ENCODE measurements at places on chromosomes 2 and 18. TPM values are rescaled to one million over a fixed set of nuclear protein-coding genes. Genes with fewer than 3 reads are reported as not detected.
A peak's percentile ranks its signal among the peaks of the same experiment; 100 is the strongest.

The DSEL gene
- 0.82 TPM for polyA plus RNA-seq

DNA sequence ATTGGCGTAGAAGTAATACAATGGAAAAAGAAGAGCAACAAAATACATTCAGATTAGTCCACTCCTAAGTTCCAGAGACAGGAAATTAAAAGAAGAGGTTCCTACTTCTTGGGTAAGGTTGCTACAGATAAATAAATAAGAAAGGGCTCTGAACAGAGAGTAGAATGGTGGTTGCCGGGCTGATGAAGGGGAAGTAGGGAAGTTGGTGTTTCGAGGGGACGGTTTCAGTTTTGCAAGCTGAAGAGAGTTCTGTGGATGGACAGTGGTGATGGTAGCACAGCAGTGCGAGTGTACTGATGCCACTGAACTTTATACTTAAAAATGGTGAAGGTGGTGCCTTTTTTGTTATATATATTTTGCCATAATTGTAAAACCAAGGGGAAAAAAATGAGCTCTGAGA is 48.2 kb downstream of the CABYR start:
- no peak for DNase-seq

GRCh38 chr2:241041589-241042158 is 43.3 kb downstream of the SNED1 start:
- no peak for DNase-seq

The GLS gene
- 6.9 TPM for polyA plus RNA-seq

DNA sequence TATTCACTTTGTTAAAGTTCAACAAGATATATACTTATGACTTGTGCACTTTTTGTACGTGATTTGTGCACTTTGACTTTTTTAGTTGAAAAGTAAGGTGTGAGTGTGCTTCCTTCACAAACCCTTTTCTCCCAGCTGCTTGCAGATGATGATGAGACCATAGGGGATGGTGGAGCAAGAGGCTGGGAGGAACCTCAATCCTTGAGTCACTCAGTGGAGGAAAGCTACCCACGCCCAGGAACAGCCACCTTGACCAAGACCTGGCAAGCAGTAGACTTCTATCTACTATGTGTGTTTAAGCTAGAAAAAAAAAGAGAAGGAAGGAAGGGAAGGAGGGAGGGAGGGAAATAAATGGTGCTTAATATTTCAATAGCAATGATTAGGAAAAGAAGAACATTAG is 25.2 kb upstream of the TAF1B start:
- DNase-seq, result no peak

GRCh38 chr18:76465630-76466409 is 29.2 kb downstream of the ZNF516 start:
- no peak for DNase-seq

GRCh38 chr2:167928434-167928833 is 319.0 kb downstream of the STK39 start:
- no peak for DNase-seq

- no peak for DNase-seq
Observed at GRCh38 chr18:12593866-12594265, 64.0 kb downstream of the SPIRE1 start.

DNA sequence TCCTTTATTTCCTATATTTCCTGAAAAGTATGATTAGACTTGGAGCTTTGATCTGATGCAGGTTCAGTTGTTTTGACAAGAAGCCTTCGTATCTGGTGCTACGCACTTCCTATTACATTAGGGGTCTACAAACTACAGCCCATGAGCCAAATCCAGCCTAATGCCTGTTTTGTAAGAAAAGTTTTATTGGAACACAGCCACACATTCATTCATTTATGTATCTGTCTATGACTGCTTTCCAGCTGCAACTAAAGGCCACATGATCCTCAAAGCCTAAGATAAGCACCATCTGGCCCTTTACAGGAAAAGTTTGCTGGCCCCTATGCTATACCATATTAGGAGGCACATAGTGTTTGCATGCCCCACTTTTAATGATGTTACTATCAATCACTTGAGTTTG is 26.0 kb downstream of the EIF2AK3 start:
- DNase-seq, result no peak

DNA sequence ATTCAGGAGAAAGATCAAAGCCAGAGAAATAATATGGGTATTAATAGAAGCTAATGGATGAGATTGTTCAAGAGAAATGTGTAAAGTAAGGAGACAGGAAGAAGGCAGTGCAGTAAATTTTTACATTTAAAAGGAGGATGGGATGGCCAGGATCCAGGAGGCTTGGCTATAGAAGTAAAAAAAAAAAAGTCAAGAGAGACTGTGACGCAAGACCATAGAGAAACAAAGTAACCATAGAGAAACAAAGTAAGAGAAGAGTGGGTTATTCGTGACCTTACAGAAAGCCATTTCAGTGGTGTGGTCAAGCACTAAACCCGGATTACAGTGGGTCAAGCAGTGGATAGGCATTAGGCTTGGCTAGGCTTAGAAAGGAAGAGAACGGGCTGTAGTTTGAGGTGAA is 10.5 kb upstream of the FAM171B start:
- no peak for DNase-seq

GRCh38 chr2:45683292-45683691 is 31.8 kb downstream of the PRKCE start:
- no peak for DNase-seq

The SPEG gene
- polyA plus RNA-seq, result 34.8 TPM

The STPG4 gene
- polyA plus RNA-seq, result 0.03 TPM

DNA sequence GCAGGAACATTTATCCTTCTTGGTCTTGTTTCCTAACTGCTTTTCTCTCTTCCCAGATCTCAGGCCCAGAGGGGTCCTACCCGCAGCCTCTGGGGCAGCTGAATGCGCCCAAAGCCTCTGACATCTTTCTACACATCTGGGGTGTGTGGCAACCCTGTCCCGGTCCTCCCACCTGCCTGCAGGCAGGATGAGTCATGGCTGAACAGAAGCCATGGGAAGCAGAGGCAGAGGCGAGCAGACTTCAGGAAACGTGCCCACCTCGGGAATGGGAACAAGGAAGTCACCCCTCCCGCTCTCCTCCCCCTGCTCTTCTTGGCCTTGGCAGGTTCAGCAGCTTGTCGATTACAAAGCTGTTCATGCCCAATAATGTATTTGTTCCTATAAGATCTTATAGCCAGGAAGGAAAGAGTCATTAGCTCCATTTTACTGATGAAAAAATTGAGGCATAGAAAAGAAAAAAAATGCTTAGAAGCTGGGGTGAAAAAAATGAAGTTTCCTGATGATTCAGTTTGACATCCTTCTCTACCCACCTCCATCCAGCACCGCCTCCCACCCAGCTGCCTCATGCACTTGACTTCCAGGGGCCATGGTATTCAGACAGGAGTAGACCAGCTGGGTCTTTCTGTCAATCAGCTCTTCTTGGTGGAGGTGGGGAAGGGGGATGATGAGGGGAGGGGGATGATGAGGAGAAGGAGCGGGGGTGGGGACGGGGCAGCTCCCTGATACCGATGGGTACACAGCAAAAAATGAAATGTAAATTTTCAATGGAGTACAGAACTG is 10.4 kb upstream of the KCNF1 start:
- DNase-seq, result no peak

DNA sequence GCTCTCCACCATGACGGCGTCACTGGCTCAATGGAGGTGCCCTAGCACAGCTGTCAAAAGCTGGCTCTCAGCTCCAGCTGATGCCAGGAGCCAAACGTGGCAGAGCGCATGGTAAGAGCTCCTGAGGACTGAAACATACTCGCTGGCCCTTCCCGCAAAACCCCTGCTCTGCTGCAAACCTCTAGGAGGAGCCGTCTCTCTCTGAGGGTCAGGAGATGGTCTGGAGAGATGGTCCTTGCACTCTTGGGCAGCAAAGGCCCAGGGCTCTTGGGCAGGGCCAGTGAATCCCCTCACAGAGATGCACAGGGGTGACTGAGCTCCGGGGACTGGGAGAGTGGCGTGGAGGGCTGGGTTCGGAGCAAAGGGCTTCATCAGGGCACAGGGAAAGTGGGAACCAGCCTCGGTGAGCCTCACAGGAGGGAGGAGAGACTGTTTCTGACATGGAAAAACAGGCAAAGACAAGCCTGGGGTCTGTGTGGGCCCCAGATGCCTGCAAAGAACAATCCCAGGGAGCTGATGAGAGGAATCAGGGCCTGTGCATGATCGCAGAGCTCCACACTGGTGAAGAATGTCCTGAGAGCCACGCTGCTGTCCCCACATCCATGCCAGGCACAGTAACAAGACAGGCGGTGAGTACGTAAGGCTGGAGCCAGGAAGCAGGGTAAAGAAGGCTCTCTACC is 17.2 kb downstream of the SNORC start:
- DNase-seq, result no peak

DNA sequence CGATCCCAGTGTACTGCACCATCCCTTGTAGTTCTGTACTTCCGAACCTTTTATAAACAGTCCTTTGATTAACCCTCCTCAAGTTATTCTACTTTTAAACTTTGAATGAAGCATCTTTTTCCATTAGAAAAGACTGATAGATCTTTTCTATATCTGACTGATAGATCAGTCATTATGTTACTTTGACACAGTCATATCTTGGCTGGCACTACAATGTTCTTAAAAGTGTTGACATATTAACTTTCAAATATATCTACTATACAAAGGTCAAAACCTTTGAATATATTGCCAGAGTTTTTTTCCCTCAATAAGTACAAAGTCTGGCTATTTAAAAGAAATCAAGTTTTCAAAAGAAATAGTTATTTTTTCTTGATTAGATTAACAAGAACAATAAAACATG is 35.4 kb upstream of the NABP1 start:
- DNase-seq, result no peak

DNA sequence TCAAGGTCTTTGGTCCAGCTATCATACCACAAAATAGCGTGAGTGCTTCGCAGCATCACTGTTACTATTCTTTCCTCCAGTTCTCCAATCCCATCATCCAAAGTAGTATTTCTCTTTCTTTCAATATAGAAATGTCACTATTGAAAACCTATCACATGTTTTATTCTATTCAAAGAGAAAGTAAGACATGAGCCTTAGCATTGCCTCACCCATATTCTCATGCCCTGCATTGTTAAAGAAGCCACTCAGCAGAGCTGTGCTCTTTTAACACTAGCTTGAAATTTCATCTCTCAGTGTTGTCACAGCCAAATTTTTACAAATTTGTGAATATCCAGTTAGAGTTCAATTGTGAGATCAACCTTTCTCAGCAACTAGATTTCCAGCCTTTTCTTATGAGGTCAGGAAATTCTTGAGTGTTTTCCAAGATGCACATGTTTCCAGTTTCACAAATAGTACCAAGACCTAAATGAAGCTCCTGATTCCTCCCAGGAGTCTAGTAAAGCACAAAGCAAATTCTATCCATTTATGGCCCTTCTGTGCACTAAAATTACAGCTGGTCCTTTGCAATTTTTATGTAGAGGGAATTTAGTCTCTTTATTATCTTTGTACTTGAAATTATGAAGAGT is 343.7 kb downstream of the SPAG16 start:
- no peak for DNase-seq

DNA sequence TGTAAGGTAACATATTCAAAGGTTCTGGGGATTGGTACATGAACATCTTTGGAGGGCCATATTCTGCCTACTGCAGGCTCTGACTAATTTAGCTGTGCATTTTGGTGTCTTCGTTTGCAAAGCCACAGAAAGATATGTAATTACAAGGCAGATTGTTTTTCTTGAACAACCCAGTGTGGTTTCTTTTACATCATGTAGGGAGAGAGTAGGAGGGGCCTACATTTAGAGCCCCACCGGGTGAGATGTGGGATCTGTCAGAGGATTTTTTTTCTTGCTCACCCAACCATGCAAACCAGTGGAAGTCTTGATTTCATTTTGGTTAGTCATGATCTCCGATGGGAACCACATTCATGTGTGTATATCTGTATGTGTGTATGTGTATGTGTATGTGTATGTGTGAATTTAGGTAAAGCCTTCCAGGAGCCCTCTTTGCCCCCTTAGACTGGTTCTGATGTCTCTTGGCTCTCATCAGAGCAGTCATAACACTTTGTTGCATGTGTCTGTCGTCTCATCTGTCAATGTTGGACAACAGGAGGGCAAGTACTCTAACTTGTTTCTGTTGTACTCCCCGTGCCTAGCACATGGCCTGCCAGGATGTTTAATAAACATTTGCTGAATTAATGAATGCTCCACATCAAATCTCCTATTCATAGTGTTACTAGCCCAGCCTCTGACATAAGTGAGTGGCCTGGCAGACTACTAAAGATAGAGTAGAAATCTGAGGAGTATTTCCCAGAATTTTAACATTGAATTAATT is 239.9 kb downstream of the MTX2 start:
- DNase-seq, result no peak

- no peak for DNase-seq
Observed at GRCh38 chr2:238791354-238791753, 56.5 kb upstream of the TWIST2 start.

The GALNT14 gene
- 0.13 TPM for polyA plus RNA-seq

GRCh38 chr2:118973542-118973951 is 31.6 kb downstream of the MARCO start:
- peak; percentile 59 for DNase-seq

The IL1RN gene
- polyA plus RNA-seq, result 0.23 TPM

The KCNG2 gene
- polyA plus RNA-seq, result 0.04 TPM

- no peak for DNase-seq
Observed at GRCh38 chr18:5066380-5066977, 130.6 kb downstream of the AKAIN1 start.

- no peak for DNase-seq
Observed at GRCh38 chr2:235224410-235224809, 269.4 kb upstream of the AGAP1 start.

The KIAA2012 gene
- polyA plus RNA-seq, result 0.03 TPM

The DYSF gene
- polyA plus RNA-seq, result 67.1 TPM

The PARD3B gene
- 1.1 TPM for polyA plus RNA-seq

- no peak for DNase-seq
Observed at GRCh38 chr2:177970670-177971454, 101.7 kb downstream of the PDE11A start.

The CYTIP gene
- 0.21 TPM for polyA plus RNA-seq

GRCh38 chr2:170885130-170885791 is 43.8 kb upstream of the GORASP2 start:
- DNase-seq, result no peak

DNA sequence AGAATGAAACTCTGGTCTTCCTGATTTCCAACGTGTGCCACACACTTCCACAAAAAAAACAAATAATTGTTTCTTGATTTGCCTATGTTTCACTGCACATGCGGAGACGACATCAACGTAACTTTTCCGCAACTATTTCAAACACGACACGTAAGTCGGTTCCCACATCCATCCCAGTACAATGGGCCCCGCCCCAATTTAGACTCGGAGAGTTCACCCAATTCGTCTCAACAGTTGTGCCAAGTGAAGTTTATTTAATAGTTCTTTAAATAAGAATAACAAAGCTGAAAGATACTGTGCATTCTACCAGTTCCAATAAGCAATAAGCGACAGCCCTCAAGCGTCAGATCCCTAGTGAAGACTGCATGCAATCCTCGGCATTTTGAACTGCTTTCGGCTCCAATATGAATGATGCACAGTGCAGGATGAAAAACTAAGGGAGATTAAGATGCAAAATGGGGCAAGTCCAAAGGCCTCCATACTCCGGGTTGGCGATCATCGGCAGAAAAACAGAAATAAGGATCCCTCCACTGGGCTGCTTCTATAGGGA is 664 bp downstream of the CCT4 start:
- no peak for DNase-seq

Measured in psoas muscle (tissue), 8 donors.